ENCODE measurements at places on chromosomes 1 and 21.

DNA sequence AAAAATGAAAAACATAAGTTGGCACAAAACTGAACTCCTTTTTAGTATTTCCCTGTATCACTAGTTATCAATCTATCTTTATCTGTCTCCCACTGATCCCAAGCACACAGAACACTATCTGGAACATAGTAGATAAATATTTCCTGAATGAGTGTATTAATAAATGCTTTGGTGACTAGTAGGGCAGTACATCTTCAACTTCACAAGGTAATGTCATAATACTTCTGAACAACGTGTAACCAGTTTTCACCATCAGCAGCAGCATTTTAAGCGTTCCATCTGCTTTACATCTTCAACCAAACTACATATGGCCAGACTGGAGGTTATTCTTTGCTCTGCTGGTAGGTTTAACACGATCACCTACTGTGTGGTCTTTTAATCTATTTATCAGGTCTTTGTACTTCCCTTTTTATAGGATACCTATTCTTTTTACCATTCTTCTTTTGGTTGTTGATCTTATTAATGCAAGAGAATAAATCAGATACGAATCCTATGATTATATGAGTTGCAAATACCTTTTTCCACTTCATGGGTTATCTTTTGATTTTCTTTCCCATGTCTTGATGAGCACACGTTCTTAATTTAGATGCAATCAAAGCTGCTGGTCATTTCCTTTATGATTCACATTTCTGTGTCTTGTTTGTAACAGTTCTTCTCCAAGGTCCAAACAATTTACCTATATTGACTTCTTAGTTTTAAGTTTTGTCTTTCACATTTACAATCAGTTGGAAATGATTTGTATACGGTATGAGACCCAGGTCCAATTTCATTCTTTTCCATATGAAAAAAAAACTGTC, 16.3 kb downstream of the GPBP1L1 start:
- no peak overlapping the region for H3K4me3 ChIP-seq
- no peaks in the 10 kb centered on the region for H3K36me3 ChIP-seq
- DNase-seq, result no peak
- H3K27me3 ChIP-seq, result no peaks in the 10 kb centered on the region
- peaks cover 27% of the 10 kb centered on the region for H3K4me1 ChIP-seq

GRCh38 chr1:193569983-193570269, 383.5 kb upstream of the B3GALT2 start:
- no peak overlapping the region for H3K4me3 ChIP-seq
- DNase-seq, result no peak
- H3K36me3 ChIP-seq, result no peaks in the 10 kb centered on the region
- no peaks in the 10 kb centered on the region for H3K4me1 ChIP-seq
- no peak overlapping the region for H3K27ac ChIP-seq

DNA sequence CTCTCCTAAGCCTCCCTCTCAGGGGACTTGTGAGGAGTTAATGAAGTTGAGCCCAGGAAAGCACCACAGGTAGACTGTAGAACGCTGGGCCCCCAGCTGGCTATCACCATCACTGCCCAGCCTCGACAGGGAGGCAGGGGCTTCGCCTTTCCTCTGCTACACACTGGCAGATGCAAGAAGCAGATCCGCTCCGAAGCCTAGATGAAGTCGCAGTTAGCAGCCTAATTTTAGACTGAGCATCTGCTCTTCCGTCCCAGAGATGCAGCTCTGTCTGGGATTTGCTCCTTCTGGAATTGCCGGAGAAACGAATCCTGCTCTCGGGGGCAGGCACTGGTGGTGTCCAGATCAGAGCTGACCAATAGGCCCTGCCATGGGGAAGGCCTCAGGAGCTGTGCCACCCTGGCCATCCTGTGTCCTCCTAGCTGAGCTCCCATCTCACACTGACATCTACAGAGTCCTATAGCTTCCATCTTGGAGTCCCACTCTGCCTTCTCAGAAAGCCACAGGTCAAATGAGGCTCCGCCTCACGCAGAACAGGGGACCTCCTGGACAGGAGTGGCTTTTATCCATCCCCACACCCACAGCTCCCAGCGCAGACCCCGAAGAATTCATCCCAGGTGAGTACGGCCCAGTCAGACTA, 186.8 kb upstream of the EDN2 start:
- H3K27me3 ChIP-seq, result no peaks in the 10 kb centered on the region
- DNase-seq, result no peak
- H3K27ac ChIP-seq, result no peak overlapping the region
- H3K4me1 ChIP-seq, result no peaks in the 10 kb centered on the region

DNA sequence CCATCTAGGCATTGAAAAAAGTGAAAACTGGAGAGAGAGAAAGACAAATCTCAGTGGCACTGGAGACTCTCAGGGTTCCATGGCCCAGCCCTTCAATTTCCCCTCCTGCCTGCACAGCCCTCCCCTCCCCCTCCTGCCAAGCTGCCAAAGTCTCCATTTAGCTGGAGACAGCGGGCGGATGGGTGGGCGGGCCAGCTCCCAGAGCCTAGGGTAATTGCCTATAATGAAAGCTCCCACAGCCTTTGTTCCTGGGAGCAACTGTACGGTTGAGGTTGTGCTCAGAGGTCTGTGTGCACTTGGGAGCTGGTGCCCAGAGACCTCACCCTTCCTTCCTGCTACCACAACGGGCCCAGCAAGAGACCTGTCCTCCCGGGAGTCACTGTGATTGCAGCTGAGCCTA, 89.6 kb downstream of the NAV1 start:
- DNase-seq, result no peak
- no peak overlapping the region for H3K4me3 ChIP-seq
- peaks cover 17% of the 10 kb centered on the region for H3K4me1 ChIP-seq
- peaks cover 5% of the 10 kb centered on the region for H3K36me3 ChIP-seq
- no peaks in the 10 kb centered on the region for H3K27me3 ChIP-seq
- H3K27ac ChIP-seq, result no peak overlapping the region

DNA sequence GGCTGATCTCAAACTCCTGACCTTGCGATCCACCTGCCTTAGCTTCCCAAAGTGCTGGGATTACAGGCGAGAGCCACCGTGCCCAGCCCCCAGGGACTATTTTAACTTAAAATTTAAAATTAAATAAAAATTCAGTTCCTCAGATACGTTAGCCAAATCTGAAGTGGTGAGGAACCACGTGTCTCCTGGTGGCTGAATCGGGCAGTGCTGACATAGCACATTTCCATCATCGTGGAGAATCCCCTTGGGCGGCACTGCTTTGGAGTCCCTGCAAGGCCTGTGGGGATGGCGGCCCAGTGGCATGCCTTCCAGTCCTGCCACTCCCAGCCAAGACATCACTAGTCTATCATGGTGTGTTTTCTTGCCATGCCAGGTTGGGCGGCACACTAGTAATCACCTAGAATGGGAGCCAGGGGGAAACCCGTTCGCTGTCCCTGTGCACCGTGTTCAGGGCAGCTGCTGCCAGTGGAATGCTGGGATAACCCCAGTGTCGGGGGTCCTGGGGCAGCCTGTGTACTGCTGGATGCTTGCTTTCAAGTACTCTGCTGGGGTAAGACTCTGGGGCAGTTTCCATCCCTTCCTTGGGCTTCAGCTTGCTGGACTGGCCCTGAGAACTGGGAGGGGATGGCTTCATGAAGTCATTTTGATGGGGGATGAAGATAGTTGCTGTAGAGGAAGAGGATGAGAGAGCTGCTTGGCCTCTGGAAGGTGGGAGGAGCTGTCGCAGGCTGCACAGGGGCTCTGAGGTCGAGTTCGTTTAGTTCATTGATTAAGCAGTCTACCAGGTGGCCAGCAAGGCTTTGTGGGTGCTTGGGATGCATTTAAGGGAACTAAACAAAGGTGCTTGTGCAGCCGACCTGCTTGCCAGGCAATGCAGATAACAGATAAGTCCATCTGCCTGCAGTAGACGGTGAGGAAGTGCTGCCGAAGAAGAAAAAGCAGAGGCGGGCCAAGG, 4.6 kb downstream of the ZBTB48 start:
- peaks cover 32% of the 10 kb centered on the region for H3K4me1 ChIP-seq
- H3K4me3 ChIP-seq, result no peak overlapping the region
- H3K27ac ChIP-seq, result no peak overlapping the region
- DNase-seq, result no peak
- H3K27me3 ChIP-seq, result no peaks in the 10 kb centered on the region

DNA sequence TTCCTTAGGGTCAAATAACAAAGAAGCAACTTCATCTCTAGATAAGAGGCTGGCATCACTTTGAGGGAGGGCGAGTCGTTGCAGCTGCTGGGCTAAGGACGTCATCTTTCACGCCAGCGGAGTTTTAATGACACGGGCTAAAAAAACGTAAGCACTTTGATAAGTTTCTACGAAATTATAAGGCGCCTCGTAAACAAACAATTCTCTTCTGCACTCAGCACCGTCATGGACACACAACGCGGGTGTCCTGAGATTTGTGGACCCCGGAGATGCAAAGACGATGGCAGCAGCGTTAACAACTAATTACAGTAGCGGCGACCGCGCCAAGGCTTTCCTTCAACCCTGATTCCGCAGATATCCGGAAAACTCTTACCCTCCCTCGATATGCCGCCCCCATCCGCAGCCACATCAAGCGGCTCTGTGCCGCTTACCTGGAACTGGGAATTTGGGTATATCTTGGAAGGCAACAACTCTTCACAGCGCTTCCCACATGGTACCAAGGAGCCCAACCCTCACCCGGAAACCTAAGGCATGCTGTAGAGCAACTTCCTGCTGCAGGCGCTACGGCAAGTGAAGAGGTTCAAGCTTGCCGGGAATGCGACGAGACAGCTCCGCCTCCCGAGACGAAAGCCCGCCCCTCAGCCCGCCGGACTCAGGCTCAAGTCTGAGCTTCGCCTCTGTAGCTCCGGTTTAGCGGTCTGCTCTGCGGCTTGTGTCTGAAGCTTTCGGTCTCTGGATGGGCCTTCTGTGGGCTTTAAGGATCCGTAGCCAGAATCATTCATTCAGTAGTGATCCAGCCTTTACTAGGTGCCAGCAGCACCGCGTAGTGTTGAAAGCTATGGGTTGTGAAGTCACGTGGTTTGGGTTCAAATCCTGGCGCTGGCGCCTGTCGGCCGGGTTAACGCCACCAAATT, at the start of gene HEATR1:
HEATR1 (minus strand) TSS at position 526 of the 914 bp plus-strand sequence; CDS start at position 105, 421 bp downstream.
- peak within 1 kb of the TSS; percentile 83 for H3K27ac ChIP-seq
- peaks cover 7% of the 10 kb centered on the region for H3K36me3 ChIP-seq
- no peaks in the 10 kb centered on the region for H3K27me3 ChIP-seq
- DNase-seq, result peak; percentile 96
- peaks cover 3% of the 10 kb centered on the region for H3K4me1 ChIP-seq
- H3K4me3 ChIP-seq, result peak within 1 kb of the TSS; percentile 79

DNA sequence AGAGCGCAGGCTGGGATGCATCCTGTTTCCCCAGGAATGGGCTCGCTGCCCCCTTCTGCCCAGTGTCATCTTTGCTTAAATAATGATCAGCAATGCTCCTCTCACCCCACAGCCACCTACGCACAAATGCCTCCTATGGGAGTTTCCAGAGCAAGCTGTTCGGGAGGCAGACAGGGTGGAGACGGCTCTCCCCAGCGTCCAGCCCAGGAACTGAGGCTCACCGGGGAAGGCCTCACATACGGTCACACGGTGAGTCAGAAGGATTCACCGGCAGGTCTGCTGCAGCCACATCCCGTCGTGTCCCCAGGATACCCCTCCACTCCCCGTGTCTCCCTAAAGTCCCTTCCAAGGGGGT, 40.3 kb upstream of the RUNX3 start:
- no peak overlapping the region for H3K27ac ChIP-seq
- H3K4me1 ChIP-seq, result no peaks in the 10 kb centered on the region
- H3K27me3 ChIP-seq, result no peaks in the 10 kb centered on the region
- no peak overlapping the region for H3K4me3 ChIP-seq
- no peak for DNase-seq
- H3K36me3 ChIP-seq, result no peaks in the 10 kb centered on the region

Measured in ascending aorta (tissue), 2 donors.